Activated CD4-positive, alpha-beta T cell treated with anti-CD3 and anti-CD28 coated beads, Interleukin-2, amount 50 U/mL, for 48 hours (primary cell): ENCODE measurements at places on chromosomes 1 and 21.

DNA sequence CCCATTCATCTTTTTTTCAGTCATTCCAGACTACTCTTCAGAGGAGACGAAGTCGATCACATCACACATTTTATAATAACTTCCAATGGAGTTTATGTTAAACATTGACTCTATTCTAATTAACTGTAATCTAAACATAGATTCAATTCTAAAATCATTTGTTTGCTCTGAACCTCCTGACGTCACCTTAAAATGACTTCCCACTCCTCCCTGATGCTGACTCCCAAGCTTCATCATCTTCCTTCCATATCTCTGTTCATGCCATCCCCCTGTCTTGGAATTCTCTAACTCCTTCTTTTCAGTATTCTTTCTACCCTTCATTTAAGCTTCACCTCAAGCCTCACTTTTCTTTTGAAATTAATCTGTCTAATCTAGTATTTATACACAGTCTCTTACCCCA, 45.1 kb upstream of the PLPPR5 start:
- no peak for DNase-seq

GRCh38 chr1:41286486-41286885, 44.4 kb upstream of the SCMH1 start:
- DNase-seq: no peak

GRCh38 chr1:15662477-15662876, 21.6 kb upstream of the PLEKHM2 start:
- DNase-seq: no peak

DNA sequence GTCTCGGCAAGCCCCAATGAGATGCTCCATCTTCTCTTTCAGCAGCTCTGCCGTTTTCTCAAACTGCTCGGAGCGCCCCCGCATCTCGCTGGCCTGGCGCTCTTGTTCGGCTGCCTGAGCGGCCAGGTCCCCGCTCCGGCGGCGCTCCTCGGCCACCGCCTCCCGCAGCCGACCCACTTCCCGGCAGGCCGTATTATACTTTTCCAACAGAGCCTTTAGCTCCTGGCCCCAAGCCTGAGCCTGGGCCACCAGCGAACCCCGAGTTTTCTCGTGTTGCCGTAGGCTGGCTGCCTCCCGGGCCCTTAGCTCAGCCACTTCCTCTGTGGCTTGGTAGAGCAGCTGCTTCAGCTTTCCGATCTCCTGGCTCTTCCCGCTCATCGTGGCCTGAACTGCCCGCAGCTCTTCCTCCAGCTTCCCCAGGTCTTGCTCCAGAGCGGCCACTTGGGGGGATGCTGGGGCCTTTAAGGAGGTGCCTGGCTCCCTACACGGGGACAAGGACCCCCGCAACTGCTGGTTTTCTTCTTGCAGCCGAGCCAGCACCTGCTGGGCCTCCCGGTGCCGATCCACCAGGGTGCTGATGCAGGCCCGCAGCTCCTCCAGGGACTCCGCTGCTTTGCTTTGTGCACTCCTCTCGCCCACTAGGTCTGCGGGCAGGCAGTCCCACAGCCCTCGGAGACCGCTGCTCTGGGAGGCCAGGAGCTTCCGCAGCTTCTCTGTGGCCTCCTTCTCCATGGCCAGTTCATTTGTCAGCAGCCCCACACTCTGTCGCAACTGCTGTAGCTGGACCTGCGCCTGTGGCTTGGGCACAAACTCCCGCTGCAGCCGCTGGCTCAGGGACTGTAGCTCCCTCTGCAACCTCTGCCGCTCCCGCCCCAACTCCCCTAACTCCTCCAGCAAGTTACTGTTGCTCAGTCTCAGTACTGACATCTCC, 13.4 kb upstream of the PIAS3 start:
- DNase-seq: peak; percentile 55

DNA sequence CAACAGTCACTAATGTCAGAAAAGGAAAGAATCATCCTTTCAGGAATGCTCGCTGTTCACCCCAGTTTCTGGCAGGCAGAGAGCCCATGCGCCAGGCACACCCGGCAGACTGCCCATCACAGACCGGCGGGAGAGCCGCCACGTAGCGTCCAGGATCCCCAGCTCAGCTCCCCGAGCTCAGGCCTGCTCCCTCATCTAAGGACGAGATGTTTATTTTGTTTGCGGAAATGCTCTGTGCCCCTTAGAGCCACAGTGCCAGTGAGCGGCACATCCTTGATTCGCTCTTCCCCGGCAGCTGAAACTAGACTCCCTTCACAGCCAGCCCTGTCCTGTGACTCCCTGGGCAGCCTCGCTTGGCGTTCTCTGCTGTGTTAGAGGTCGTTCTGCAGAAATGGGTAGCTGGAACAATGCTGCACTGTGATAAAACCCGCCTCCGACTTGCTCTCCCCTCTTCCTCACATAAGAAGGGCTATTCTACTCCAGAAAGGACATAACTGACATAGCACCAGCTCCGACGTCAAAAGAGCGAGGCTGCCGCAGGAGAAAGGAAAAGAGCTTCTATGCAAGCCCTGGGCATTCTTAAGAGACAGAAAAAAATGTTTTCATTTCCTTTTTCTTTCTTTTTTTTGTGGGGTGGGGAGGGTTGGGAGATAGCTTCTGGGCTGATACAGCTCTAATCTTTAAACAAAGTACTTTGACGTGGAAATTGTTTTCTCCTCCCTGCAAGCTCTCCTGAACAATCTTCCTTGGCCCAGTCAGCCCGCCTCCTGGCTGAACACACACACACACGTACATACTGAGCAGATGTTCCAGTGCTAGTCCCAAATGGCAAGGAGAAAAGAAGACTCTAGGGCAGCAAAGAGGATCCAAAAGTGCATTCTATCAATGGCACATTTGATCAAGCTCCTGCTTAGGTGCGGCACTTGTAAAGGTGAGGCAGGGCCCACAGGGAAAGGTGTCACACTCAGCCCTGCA, 37.2 kb downstream of the MRAP start:
- no peak for DNase-seq

DNA sequence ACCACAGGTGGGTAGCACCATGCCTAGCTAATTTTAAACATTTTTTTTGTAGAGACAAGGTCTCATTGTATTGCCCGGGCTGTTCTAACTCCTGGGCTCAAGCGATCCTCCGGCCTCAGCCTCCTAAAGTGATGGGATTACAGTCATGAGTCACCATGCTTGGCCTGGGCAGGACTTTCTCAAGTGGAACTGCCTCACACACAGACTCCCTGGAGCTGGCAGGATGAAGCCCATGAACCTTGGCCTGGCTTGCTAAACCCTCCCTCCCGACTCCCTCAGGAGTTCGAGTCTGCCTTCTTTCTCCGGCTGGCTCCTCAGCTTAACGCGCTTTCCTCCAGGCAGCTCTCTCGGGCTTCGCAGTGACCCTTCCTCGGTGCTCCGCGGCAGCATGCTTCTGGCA, 7.7 kb upstream of the ECE1 start:
- DNase-seq: no peak

- no peak for DNase-seq
These were observed 15.2 kb downstream of the NDC1 start for GRCh38 chr1:53822931-53823330.

DNA sequence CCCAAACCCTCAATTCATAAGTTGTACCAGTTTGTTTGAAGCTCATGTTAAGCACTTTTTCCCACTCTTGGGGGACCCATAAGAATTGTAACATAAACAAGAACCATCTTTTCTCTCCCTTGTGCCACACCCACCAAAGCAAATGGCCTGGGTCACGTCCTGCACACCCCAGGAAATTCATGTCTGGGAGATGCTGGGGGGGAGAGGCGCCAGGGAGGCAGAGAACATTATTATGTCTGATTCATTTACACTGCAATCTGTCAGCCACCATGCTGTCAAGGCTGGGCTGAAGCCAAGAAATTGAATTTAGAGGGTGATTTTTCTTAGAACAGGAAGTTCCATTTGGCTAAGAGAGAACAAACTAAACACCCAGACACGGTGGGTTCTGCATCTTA, 37.2 kb upstream of the IPO9 start:
- DNase-seq: no peak

- no peak for DNase-seq
These were observed 8.2 kb downstream of the OR10T2 start for GRCh38 chr1:158391099-158391498.

DNA sequence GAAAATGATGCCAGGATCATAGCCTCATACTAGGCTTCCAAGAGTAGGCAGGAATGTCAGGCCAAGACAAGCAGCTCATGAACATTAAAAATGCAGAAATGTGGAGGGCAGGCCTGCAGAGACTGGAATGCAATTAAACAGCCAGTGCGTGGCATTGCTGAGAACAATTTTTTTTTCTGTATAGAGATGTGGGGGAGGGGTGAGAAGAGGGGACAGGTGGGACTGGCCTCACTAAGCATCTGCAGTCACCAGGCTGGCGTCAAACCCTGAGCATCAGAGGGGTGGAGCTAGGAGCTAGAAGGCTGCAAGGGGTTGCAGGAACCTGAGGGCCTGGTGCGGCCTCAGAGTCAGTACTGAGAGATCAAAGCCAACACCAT, 114.1 kb downstream of the TNR start:
- no peak for DNase-seq

DNA sequence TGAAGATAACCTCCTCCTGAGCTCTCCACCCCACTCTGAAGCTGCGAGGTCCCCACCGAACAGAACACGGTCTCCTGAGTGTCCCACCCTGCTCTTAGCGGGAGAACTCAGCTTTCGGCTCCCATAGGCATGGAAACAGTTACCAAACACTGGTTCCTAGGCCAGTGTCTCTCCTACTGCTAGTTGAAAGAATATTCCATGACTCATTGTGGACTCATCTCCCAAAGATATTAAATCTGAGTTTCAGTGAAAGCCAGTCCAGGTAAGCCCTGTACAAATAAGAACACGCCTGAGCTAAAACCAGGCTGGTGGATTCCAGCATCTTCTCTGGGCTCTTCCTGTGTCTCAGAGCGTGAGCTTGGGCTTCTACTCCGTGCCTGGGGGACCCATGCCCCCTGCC, 107.5 kb upstream of the CLDN14 start:
- no peak for DNase-seq

- DNase-seq: no peak
These were observed 9.3 kb downstream of the MYBPH start for GRCh38 chr1:203166192-203166940.

- DNase-seq: no peak
These were observed 200.9 kb downstream of the RPS6KC1 start for GRCh38 chr1:213251972-213252371.

DNA sequence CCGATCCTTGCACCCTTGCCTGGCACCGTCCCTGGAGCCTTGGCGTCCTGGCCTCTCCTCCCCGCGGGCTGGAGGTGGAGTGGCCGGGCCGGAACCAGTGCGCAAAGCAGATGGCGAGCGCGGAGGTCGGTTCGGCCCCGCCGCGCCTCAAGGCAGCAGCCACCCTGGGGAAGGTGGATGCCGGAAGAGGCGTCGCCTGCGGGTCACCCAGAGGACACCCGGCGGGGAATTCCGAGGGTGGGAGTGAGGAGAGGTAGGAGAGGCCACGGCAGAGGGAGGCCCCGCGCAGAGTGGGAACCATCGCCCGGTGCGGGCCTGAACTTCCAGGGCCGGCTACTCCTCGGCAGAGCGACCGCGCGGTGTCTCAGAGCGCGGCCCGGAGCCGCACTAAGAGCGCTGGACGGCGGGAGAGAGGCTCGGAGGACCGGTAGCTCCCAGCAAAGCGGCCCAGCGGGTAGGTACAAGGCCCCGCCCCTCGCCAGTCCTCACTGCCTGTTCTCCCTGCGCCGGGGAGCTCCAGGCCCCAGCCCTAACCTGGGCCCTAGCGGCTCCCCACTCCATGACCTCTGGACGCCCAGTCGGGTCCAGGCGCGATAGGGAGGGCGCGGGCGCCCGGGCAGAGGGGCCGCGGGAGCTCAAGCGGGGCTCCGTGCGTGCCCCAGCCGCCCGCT, at the start of gene RNF207:
Gene RNF207, plus strand, starts transcription at position 271 of the 671 bp plus-strand sequence. CDS start 417 bp downstream, outside the sequence.
- DNase-seq: peak; percentile 86
